Stimulated activated CD8-positive, alpha-beta memory T cell treated with anti-CD3 and anti-CD28 coated beads, Interleukin-4, amount 100 ng/mL, for 1 hour (primary cell): ENCODE measurements at places on chromosomes 4 and X.

DNA sequence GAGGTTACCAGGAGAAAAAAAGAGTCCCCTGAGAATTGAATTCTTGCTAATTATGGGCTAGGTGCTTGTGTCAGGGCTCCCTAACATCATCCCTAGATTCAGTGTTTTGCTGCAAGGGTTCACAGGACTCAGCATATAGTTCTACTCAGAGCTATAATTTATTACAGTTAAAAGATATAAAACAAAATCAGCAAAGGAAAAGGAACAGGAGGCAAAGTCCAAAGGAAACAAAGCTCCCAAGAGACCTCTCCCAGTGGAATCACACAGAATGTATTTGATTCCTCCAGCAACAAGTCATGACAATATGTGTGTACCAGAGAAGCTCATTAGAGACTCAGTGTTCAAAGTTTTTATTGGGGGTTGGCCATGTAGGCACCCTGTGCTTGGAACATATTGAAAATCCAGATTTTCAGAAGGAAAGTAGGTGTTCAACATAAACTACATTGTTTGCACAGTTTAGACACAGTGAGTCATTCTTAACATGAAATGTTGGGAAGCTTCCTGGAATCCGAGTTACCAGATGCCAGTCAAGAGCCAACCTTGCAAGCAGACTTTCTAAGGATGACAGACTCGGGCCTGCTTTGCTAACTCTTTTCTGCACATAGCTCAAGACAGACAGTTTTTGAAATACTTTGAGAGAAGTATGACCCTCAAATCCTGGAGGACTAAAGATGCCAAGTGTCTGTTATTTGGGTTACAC is 311.3 kb upstream of the EMCN start:
- no peak for DNase-seq

GRCh38 chr4:147863111-147863747 is 131.3 kb downstream of the ARHGAP10 start:
- no peak for DNase-seq

GRCh38 chr4:83153417-83153816 is 38.9 kb upstream of the PLAC8 start:
- DNase-seq = no peak

- no peak for DNase-seq
These were observed 265.2 kb downstream of the CHIC1 start for GRCh38 chrX:73828080-73828720.

- no peak for DNase-seq
These were observed 55.3 kb downstream of the ZFYVE28 start for GRCh38 chr4:2363056-2363721.

DNA sequence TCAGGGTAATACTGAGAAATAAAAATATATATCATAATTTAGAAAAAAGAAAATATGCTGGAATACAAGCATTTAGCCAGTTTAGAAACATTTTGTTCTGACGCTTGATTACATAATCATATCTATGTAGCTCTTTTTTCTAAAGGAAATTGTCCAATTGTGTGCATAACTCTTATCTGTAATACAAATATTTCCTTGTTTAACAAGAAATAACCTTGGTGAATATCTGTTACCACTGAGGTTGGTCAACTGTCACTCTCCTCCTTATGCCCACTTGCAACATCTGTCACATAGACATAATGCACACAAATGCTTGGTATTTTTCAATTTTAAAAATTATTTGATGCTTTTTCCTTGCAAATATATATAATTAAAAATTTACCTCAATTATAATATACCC is 609.7 kb downstream of the TLL1 start:
- DNase-seq = no peak

GRCh38 chr4:152605641-152606335 is 69.9 kb upstream of the FBXW7 start:
- DNase-seq = no peak
